CD4-positive, CD25-positive, alpha-beta regulatory T cell (primary cell): ENCODE measurements at places on chromosomes 12 and 14.

DNA sequence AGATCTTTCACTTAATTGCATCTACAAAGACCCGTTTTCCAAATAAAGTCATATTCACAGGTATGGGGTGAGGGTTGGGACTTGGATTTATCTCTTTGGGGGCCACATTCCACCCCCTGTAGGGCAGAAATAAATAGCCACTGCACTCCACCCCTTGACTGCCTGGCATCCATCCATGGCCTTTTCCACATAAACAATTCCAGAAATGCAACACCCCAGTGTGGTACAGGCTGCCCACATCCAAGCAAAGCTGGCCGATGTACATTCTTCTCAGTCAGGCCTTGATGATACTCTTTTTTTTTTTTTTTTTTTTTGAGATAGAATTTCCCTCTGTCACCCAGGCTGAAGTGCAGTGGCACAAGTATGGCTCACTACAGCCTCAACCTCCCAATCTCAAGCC lies 12.9 kb downstream of the DGLUCY start:
- no peak for DNase-seq

GRCh38 chr12:42603246-42603990 lies 13.9 kb upstream of the PRICKLE1 start:
- DNase-seq, result no peak

DNA sequence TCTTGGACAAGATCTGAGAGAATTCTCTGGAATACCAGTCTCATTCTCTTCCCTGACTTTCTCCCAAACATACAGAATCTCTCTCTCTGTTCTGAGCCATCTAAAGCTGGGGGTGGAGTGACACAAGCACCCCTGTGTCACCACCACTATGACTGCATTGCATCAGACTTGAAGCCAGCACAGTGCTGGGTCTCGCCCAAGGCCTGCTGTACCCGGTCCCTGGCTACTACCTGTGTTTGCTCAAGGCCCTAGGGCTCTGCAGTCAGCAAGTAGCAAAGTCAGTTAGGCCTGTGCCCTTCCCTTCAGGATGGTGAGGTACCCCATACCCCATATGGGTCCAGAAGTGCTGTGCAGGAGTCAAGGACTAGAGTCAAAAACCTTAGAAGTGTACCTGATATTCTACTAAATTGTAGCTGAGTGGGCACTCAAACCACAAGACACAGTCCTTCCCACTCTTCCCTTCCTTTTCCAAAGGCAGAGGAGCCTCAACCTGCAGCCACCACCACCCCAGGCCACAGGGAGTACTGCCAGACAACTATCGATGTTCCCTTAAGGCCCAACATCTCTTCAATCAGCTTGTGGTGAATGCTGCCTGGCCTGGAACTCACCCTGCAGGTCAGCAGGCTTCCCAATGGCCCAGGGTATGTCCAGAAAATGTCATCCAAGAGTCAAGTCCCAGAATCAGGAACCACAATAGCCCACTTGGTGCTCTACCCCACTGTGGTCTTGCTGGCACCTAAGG lies 21.2 kb upstream of the RDH16 start:
- DNase-seq, result no peak

- no peak for DNase-seq
Measured at GRCh38 chr14:54338696-54339317, 58.0 kb upstream of the CDKN3 start.

- DNase-seq, result no peak
Measured at GRCh38 chr14:21307637-21308036, 27.8 kb downstream of the RPGRIP1 start.

DNA sequence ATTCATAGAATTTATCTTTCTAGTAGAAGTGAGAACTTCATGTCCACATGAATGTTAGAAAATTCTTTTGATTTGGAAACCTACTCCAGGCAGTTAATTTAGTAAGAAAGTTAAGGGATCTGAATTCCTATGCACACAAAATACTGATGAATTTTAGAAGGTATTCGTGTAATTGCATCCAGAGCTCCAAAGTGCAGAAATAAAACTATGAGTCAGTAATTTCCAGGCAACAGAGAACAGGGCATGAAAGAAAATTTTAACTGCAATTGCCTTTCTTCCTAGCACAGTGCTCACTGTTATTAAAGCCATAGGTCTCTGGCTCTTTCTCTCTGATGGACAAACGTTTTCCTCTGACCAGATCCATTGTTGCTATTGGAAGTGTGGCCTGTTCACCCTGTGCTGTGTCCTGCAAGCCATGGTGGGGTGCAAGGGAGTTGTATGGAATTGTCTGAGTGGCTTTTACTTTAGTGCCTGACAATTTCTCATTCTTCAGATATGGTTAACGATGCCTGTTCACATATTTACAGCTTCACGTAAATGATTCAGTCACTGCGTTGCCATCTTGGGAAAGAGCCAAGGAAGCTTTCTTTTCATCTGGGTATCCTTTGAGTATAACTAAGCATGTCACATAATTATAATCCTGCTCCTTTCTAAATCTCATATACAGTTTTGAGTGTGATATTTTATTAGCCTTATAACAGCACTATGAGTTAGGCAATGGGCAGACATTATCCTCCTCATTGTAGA lies 145.1 kb downstream of the ACSS3 start:
- DNase-seq, result no peak

GRCh38 chr12:13198876-13199275 lies 2.4 kb downstream of the EMP1 start:
- no peak for DNase-seq

DNA sequence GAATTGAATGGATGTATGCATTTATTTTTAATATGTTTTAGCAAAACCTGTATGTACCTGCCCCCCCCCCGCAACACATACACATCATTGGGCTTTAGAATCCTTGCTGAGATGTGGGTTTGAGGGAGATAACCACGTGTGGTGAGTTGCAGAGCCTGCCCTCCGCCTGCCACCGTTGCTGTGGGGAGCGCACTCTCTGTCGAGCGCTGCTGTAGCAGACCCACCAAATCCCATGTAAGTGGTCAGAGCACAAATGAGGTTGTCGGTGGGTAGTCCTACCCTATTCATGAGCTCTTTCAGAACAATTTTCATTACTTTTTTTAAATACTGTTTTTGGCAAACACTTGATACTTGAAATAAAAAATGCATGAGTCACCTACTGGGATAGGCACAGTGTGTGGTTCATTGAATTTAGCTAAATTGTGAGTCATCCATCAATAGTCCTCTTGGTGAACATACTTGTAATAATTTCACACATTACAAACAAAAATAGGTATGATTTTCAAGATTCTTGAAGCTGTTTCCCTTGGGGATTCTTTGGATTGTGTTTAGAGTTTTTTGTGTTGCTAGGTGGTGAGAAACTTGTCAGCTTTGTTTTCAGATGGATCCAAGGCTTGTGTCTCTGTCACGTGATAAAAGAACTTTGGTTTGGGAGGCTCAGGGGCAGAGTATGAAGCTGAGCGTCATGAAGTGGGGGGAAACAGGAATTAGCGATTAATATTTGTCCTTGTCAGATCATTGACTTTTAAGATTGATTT lies 107.6 kb downstream of the PTCSC3 start:
- DNase-seq, result no peak

- no peak for DNase-seq
Measured at GRCh38 chr12:129401572-129401971, 502.3 kb downstream of the TMEM132D start.

- DNase-seq, result peak; percentile 90
Measured at GRCh38 chr12:89225401-89225800, 126.9 kb downstream of the DUSP6 start.

DNA sequence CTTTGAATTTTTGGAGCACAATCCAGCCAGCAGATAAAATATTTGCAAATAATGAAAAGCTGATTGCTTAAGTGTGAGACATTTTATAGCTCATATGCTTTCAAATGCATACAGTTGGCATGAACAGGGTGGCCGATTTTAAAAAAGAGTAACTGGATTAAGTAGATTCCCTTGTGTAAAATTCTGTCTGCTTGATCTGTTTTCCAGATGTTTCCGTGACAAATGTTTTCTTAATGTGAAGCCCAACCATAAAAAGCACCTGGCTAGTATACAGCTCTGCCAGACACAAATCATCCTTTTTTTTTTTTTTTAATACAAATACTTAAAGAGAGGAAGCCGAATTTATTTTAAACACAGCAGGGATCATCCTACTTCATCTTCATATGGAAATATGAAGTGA lies 440.7 kb downstream of the CCER1 start:
- DNase-seq, result no peak

- DNase-seq, result no peak
Measured at GRCh38 chr12:107368586-107368985, 275.2 kb upstream of the CRY1 start.

- no peak for DNase-seq
Measured at GRCh38 chr14:24633353-24633752, 637 bp downstream of the GZMB start.

DNA sequence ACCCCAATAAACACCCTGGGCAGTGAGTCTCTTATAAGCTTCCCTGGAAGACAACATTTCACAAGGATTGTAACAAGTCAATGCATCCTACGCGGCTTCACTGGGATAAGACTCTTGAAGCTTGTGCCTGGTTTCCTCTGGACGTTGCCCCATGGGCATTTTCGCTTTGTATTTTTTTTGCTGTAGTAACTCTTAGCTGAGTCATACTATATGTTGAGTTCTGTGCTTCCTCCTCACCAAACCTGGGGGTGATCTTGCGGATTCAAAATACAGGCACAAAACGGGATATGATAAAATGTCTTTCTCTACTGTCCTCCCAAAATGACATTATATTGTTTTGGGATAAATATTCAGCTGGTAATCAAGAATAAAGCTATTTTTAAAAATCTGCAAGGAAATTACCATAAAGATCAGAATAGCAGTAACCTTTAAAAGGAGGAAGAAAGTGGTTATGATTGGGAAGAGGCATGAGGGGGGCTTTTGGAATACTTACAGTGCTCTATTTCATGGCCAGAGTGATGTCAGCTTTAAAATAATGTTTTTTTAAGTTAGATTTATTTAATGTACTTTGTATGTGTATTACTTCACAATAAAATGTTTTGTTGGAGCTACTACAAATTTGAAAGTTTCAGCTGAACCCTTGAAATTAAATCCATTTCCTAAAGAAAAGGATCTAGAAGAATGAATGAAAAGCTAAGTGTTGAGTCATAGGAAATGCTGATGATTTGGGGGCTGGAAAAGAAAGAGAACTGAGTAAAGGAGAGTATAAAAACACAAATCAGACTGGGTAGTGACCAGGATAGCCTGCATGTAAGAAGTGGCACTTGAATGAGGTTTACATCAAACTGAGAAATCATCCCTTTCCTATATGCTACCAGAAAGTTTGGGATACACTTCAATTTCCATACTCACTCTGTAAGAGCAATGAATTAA lies 14.7 kb downstream of the BTBD7 start:
- no peak for DNase-seq

DNA sequence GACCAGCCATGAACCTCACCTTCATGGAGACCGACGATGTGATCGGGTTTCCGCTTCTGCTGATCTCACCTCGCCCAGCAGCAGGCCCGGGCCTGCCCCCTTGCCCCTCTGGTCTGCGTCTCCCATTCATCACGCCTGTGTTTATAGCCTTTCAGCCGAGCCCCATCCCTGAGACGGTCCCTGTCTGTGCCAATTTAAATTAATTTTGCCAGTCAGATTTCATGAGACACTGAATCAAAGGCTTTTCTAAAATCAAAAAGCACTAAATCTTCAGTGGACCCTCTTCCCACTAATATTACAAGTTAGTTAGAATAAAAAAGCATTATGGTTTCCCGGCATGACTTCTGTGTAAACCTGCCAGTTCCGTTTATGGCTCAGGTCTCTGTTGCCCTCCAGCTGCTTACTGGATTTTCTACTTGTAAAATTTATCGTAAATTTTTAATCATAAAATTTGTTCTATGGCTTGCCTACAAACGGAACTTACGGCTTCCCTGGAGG lies 155.9 kb downstream of the ESRRB start:
- no peak for DNase-seq

DNA sequence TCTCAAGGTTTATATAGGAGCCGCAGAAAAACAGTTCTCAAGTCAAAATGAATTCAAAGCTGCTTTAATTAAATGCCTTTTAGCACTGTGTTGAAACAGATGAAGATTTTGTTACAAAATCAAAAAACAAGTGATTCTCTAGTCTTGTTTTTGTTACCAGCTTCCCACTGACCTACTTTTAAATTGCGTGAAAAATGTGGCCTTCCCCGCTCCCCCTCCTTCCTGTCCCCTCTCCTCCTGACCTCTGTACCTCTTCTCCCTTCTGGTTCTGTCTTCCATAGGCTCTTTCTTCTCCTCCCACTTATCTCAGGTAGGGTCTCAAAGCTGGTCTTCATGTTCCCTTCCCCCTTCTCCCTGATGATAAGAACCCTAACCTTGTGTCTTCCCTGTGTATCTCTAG lies 90.0 kb upstream of the MDM1 start:
- DNase-seq, result no peak

- no peak for DNase-seq
Measured at GRCh38 chr12:69129564-69129963, 109.8 kb upstream of the CPSF6 start.

DNA sequence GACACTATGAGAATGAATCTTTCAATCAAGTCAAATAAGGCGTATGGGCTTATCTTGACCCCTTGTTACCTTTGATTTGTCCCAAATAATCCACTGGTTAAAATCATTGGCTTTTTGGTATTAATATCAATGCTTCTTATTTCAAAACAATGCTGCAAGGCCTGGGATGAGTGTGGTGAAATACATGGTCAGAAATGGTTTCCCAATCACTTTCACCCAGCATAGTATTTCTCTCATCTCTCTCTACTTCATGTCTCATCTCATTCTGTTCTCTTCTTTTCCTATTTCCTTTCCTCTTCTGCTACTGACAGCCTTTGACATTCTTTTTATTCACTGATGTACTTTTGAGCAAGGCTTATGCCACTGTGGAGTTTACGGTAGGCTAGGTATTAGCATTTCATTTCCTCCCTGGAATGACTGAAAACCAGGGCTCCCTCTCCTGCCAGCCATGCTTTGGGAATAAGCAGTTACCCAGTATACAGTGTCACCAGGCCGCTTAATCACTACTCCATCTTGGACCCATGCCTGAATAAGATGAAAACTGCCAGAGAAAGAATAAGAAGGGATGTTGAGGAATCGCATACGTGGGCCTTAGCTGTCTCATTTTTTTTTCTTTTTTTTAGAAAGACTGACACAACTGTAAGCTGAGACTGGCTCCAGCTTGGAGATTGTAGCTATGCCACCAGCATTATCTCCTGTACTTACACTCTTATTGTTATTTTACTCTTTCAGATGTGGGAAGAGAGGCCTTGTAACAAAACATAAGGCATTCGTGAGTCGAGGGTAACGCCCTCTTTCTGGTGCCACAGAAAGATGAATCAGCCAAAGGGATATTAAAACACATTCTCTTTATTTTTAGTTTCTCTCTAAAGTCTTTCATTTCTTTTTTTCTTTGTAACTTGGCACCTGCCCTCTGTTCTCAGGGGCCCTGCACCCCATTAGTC lies 53.5 kb downstream of the IGF1 start:
- no peak for DNase-seq

- DNase-seq, result no peak
Measured at GRCh38 chr14:30389134-30389876, 169.7 kb upstream of the G2E3 start.
